ENCODE measurements at places on chromosomes 1 and 21. TPM values are rescaled to one million over a fixed set of nuclear protein-coding genes. Genes with fewer than 3 reads are reported as not detected.

The VWA1 gene
- total RNA-seq, result 72.6 TPM

The HSF2BP gene
- not detected for total RNA-seq

The SUSD4 gene
- total RNA-seq, result not detected

The HSPG2 gene
- 343 TPM for total RNA-seq

The DMBX1 gene
- total RNA-seq, result not detected

The ZYG11A gene
- total RNA-seq, result not detected

The ITLN2 gene
- total RNA-seq, result not detected

The ZSCAN20 gene
- 4.0 TPM for total RNA-seq

The RGS2 gene
- 54.3 TPM for total RNA-seq

The SAMSN1 gene
- total RNA-seq, result 1.6 TPM

The CACNA1S gene
- total RNA-seq, result not detected

The FLG gene
- not detected for total RNA-seq

The LENEP gene
- total RNA-seq, result not detected

The KCNE2 gene
- not detected for total RNA-seq

The CD1E gene
- not detected for total RNA-seq

The ATP1A4 gene
- total RNA-seq, result not detected

The ST6GALNAC3 gene
- total RNA-seq, result 5.7 TPM

The PODN gene
- total RNA-seq, result 38.9 TPM

The ANGPTL7 gene
- 0.79 TPM for total RNA-seq

The KCNJ9 gene
- total RNA-seq, result not detected

The TRIM67 gene
- not detected for total RNA-seq

The CLDN17 gene
- total RNA-seq, result not detected

The A3GALT2 gene
- total RNA-seq, result not detected

The SPATA21 gene
- not detected for total RNA-seq

The C1orf94 gene
- not detected for total RNA-seq

The CSMD2 gene
- not detected for total RNA-seq

The MAN1A2 gene
- total RNA-seq, result 31.5 TPM

The S100A14 gene
- total RNA-seq, result 514 TPM

The AMIGO1 gene
- 6.3 TPM for total RNA-seq

The SPATA1 gene
- total RNA-seq, result not detected

The RHEX gene
- 0.96 TPM for total RNA-seq

The KCNH1 gene
- total RNA-seq, result 2.2 TPM

The SPRR3 gene
- not detected for total RNA-seq

The CAMSAP2 gene
- total RNA-seq, result 8.2 TPM

The FMOD gene
- total RNA-seq, result 13.5 TPM

The RSPH1 gene
- total RNA-seq, result 10.0 TPM

The PROX1 gene
- total RNA-seq, result 8.5 TPM

The ARHGEF19 gene
- total RNA-seq, result 46.8 TPM

The TTC24 gene
- not detected for total RNA-seq

The GPR37L1 gene
- total RNA-seq, result 0.55 TPM

The TFF2 gene
- 0.68 TPM for total RNA-seq

The NHLH2 gene
- not detected for total RNA-seq

The APOBEC4 gene
- total RNA-seq, result 0.14 TPM

The CNKSR1 gene
- total RNA-seq, result 53.5 TPM

The DNAJC8 gene
- total RNA-seq, result 33.5 TPM

The GREM2 gene
- total RNA-seq, result 2.8 TPM

The KRTAP7-1 gene
- total RNA-seq, result not detected
